ENCODE measurements at places on chromosomes 5 and 9.
A peak's percentile ranks its signal among the peaks of the same experiment; 100 is the strongest.

GRCh38 chr9:23822261-23823169 lies 3.5 kb downstream of the ELAVL2 start:
- DNase-seq: no peak

- no peak for DNase-seq
Observed at GRCh38 chr5:73233053-73233460, 60.1 kb downstream of the TMEM174 start.

GRCh38 chr5:133930813-133931090 lies 37.7 kb downstream of the C5orf15 start:
- no peak for DNase-seq

GRCh38 chr9:98978231-98978681 lies 34.5 kb downstream of the COL15A1 start:
- DNase-seq: no peak

- DNase-seq: peak; percentile 51
Observed at GRCh38 chr5:115194676-115195075, 25.0 kb upstream of the TRIM36 start.

GRCh38 chr5:139413153-139413552 lies 9.3 kb upstream of the SPATA24 start:
- DNase-seq: no peak

GRCh38 chr9:69136779-69137178 lies 37.3 kb upstream of the TJP2 start:
- no peak for DNase-seq

- DNase-seq: no peak
Observed at GRCh38 chr9:105510024-105510423, 47.9 kb upstream of the FKTN start.

DNA sequence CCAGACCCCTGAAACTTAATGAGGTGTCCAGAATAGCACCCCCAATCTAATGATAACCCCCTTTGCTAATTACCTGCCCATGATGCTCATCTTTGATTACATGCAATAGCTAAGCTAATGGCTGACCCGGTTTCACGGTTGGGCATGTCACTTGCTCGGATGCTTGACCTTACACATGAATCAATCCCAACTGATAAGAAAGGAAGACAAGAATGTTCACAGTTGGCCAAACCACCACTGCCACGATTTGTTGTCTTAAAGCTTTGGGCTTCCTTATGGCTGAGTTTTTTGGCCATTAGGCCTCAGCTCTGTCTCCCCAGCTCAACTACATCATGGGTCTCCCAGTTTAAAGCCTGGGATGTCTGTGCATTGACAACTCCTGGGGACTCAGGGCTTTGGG lies 53.1 kb upstream of the TGFBR1 start:
- DNase-seq: no peak

DNA sequence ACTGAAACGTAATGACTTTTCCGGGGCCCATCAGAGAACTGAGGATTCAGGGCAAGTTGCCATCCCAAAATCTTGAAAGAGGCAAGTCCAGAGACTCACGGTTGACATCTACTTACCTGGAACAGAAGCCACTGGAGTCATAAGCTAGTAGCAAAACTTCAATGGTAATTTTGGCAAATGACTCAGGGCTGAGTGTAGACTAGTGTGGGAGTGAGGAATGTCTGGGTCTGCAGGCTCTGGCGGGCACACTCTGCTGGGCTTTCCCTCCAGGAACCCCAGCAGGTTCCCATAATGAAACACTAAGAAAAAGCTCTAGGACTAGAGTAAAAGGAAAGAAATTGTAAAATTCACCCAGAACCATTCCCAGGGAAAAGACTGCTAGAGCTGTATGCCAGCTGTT lies 122.9 kb upstream of the NFIL3 start:
- DNase-seq: no peak

DNA sequence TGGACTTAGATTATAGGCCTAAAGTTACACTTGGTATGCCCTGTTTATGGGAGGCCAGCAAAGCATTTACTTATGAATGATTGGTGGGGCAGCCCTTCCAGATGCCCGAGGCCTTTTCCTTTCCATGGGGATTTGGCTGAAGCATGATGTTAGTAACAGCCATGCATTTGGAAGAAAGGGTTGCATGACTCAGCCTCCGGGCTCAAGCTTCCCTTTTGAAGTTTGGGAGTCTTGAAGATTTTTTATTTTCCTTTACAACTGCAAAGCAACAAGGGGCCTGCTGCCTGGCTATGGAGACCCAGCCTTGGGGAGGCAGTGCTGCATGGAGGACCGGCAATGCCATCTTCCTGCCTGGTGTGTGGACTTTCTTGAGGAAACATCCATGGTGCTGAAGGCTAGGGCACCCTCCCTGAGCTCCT lies 244.7 kb downstream of the ICE1 start:
- DNase-seq: no peak

GRCh38 chr9:128689293-128689774 lies 312 bp downstream of the SET start:
- peak; percentile 70 for DNase-seq

DNA sequence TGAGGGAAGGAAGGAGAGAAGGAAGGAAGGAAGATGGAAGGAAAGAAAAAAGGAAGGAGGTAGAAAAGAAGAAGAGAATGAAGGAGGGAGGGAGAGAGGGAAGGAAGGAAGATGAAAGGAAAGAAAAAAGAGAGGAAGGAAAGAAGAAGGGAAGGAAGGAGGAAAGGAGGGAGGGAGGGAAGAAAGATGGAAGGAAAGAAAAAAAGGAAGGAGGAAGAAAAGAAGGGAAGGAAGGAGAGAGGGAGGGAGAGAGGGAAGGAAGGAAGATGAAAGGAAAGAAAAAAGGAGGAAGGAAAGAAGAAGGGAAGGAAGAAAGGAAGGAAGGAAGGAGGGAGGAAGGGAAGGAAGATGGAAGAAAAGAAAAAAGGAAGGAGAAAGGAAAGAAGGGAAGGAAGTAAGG lies 184.4 kb upstream of the TRIM32 start:
- no peak for DNase-seq

GRCh38 chr9:88766778-88767503 lies 224.3 kb upstream of the S1PR3 start:
- DNase-seq: no peak

GRCh38 chr5:18517641-18518380 lies 883.6 kb downstream of the TAF11L14 start:
- DNase-seq: no peak

Data from right lobe of liver (tissue), 6 donors.